ENCODE measurements at places on chromosomes 6 and 20.

DNA sequence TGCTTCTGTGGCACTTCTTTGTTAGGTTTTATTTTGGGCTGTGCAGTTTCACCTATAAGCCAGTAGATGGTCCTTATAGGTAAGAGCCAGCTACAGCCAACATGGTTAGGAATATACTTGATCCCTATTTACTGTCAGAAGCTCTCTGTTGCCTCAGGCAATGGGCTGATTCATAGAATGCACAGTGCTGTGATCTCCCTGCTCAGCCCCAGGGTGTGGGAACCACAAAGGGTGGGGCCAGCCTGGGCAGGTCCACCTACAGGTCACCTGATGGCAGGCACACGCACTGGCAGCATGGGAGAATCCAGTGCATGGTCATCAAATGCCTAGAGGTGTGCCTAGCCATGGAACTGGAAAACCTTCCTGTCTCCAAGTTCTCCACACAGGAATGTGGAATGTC is 191.9 kb downstream of the MOXD1 start:
- no peak for DNase-seq

- peak; percentile 44 for DNase-seq
Observed at GRCh38 chr20:50281831-50282591, 91.4 kb downstream of the CEBPB start.

GRCh38 chr6:111871725-111872400 is 1.4 kb downstream of the FYN start:
- no peak for DNase-seq

- DNase-seq, result no peak
Observed at GRCh38 chr6:149216459-149216858, 101.1 kb upstream of the TAB2 start.

DNA sequence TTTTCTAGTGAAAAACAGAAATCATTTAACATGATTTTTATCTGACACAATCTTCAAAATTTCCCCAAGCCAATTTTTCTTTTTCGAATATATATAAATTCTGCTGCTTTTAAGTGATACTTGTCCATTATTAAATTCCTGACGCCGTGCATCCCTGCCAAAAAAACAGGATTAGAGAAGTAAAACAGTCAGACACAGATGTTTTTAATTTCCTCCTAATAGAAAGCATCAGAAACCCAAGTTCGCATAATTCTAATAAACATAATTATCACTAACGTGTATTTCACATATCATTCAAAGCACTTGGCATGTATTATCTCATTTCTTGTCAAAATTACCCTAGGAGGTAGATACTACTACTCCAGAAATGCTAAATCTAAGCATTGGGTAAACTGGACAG is 179.5 kb downstream of the ZFP64 start:
- no peak for DNase-seq

DNA sequence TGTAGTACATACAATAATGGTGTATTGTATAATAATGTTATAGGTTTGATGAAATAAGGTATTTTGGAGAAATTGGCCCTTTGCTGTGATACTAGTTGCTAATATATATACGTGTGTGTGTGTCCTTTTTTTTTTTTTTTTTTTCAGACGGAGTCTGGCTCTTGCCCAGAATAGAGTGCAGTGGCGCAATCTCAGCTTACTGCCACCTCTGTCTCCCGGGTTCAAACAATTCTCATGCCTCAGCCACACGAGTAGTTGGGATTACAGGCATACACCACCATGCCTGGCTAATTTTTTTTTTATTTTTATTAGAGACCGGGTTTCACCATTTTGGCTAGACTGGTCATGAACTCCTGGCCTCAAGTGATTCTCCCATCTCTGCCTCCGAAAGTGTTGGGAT is 23.3 kb downstream of the SENP6 start:
- no peak for DNase-seq

DNA sequence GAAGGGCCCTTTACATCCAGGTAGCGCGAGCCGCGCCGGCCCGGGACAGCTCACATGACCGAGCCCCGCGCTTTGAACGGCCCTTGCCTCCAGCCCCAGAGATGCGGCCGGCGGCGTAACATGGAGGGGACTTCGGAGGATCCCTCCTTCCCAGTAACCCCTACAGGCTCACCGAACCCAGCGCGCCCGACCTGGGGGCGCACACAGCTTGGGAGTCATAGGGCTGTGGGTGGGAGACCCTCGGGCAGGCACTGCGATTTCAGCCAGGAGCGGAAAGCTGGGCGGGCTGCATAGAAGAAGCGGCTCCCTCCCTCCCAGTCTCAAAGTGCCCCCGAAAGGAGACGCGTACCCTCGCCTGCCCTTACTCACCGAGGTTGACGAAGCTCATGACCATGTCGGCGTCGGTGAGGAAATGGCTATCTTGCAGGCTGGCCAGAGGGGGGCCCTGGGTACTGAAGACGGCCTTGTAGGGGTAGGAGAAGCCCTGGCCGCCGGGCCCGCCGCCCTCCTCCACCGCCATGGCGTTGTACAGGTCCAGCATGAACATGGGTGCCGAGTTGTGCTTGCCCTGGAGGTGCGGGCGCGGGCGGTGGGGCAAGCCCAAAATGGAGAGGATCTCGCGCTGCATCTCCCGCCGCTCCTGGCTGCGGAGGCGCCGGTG is 975 bp downstream of the BMP7 start:
- no peak for DNase-seq

- no peak for DNase-seq
Observed at GRCh38 chr6:163627274-163628062, 212.9 kb downstream of the QKI start.

DNA sequence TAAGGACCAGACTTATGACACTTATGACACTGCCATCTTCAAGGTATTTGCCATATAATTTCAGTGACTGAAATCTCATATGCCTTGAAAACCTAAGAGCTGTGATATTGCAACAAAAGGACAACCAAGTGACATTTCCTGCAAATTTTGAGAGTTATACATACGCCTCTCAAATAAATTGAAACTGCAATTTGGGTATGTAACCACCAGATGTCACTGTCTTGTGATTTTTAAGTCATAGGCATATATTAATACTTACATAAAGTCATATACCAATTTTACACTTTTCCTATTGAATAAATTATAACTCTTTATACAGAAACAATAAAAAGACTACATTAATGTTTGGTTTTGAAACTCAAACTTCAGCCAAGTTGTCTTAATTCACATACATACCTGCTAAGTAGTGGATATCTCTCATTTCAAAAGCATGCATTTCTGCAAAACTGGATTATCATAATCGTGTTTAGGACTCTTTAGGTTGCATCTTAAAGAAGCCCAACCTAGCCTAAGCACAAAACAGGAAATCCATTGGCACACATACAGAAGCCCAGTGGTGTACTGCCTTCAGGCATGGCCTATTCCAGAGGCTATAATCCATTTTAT is 180.2 kb downstream of the PACRG start:
- DNase-seq, result peak; percentile 54

DNA sequence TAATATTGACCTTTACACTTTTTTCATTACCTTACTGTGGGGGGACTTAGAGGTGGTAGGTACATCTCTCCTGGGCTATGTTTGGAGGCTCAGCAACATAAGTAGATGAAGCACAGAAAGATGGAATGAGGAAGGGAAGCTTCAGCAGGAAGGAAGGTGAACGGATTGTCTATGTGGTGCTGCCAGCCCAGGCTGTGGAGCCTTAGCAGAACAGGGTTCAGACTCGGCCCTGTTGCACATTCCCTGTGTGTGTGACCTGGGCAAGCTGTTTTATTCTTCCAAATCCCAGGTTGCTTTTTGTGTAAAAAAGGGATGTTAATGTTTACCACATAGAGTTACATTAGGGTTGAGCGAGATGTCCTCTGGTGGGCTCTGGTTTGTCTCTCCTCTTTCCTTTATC is 41.2 kb downstream of the ANKS1A start:
- DNase-seq, result no peak

GRCh38 chr6:170344631-170345576 is 38.3 kb downstream of the FAM120B start:
- DNase-seq, result peak; percentile 52

GRCh38 chr6:77173472-77174074 is 289.7 kb downstream of the HTR1B start:
- no peak for DNase-seq

DNA sequence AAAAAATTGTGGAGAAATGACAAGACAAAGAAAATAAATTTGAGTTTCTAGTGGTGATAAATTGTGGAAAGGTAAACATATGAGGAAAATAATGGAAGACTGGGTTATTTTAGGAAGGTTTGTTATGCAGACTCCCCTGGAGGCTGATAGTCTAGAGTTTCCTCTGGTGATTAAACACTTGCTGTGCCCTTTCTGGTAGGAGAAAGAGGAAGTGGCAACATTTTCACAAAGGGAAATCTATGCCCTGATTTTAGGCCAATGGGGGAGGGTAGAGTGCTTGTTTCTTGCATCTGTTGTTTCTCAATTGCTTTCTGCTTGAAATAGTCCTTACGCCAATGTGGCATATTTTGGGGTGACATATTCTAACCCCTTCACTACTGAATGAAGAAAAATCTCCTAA is 129.1 kb upstream of the DOK5 start:
- peak; percentile 17 for DNase-seq

GRCh38 chr20:23246717-23247664 is 103.6 kb upstream of the NXT1 start:
- no peak for DNase-seq

DNA sequence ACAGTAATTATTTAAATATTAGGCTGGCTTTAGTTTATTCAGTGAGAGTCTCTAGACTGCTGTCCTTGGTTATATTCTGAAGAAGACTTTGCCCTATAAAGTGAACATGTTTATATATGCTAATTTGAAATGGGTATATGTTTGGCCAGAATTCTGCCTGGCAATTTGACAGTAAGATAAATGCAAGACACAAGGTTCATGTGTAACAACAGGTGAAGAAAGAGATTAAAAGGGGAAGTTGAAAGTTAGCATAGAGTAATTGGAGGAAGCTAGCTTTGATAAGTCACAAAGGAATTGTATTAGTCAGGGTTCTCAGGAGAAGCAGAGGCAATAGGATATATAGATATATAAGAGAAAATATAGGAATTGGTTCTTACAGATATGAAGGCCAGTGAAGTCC is 191.4 kb downstream of the CENPW start:
- no peak for DNase-seq

- peak; percentile 70 for DNase-seq
Observed at GRCh38 chr20:3658716-3659491, 4.3 kb downstream of the GFRA4 start.

DNA sequence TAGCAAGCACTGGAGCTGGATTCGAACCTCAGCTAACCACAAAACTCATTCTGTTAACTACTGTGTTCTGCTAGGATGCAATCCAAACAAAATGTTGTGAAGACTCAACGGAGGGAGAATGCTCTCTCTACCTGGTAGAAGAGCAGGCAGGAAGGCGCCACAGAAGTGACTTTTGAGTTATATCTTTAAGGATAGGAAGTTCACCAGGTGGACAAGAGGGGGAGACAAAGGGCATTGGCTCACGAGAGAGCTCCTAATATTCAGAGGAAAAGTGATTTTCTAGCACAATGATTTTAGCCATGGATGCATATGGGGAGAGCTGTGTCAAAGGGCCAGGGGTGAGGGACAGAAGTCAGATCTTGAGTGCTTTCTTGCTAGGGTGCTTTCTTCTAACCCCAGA is 108.4 kb upstream of the MAFB start:
- DNase-seq, result no peak

DNA sequence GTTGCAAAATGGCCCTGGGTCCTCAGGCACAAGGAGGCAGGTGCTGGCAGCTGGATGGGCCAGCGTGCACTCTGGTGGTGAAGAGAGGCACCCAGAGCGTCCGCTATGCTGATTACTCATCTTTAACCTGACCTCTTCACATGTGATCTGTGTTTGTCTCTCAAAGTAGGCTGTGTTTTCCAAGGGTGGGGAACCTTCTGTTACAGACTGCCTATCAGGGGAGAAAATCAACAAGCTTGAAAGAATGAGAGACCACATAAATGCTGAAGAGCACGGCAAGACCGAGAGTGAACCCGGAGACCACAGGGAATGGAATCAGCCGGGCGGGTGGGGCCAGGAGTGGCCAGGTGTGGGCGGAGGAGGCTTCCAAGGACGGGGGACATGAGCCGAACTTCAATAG is 16.2 kb downstream of the BNIP5 start:
- no peak for DNase-seq

- peak; percentile 75 for DNase-seq
Observed at GRCh38 chr6:142932889-142933288, 12.1 kb downstream of the HIVEP2 start.

GRCh38 chr6:109445382-109445781 is 4.9 kb downstream of the SMPD2 start:
- DNase-seq, result no peak

- DNase-seq, result no peak
Observed at GRCh38 chr6:17494919-17495318, 101.5 kb downstream of the CAP2 start.

- peak; percentile 68 for DNase-seq
Observed at GRCh38 chr20:19397666-19398065, 185.2 kb downstream of the SLC24A3 start.

- no peak for DNase-seq
Observed at GRCh38 chr20:37254114-37254878, 7.3 kb downstream of the GHRH start.

- DNase-seq, result peak; percentile 4
Observed at GRCh38 chr20:59598625-59599310, 5.6 kb upstream of the PHACTR3 start.

DNA sequence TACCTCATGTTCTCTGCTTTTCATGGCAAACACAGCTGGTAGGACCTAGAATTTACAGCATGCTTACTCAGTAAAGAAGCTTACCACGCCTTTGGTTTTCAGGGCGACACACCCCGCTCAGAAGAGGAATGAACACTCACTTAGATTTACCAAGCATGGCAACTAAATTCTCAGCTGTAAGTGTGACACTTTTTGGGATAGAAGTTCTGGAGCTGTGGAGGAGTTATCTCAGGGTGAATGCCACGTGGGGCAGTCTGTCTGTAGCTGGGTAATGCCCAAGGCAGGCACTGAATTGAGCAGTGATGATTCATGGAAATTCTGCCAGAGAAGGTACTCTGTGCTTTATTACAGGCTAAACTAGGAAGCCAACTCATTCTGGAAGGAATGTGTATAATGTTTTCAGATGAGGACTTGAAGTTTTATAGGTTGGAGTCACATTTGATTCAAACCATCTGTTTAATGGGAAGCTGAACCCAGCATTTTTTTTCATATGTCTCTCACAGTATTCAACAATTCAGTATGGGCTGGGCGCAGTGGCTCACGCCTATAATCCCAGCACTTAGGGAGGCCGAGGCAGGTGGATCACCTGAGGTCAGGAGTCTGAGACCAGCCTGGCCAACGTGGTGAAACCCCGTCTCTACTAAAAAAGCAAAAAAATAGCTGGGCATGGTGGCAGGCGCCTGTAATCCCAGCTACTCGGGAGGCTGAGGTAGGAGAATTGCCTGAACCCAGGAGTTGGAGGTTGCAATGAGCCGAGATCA is 3.5 kb upstream of the PRIM2 start:
- no peak for DNase-seq
